ENCODE measurements at places on chromosomes 16 and 17. TPM values are rescaled to one million over a fixed set of nuclear protein-coding genes. Genes with fewer than 3 reads are reported as not detected.
A peak's percentile ranks its signal among the peaks of the same experiment; 100 is the strongest.

ARHGAP44 gene
- total RNA-seq, result not detected

DNA sequence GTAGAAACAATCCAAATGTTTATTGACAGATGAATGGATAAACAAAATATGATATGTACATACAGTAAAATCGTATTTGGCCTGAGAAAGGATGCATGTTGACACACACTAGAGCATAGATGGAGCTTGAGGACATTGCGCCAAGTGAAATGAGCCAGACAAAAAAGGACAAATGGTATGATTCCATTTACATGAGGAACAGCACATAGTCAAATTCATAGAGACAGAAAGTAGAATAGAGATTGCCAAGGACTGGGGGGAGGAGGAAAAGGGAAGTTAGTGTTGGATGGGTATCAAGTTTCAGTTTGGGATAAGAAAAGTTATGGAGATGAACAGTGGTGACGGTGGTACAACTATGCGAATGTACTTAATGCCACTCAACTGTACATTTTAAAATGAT lies 47.9 kb downstream of the COPRS start:
- H3K4me1 ChIP-seq, result no peaks in the 10 kb centered on the region
- H3K4me3 ChIP-seq, result no peak overlapping the region
- H3K27ac ChIP-seq, result no peak overlapping the region
- DNase-seq, result no peak
- H3K27me3 ChIP-seq, result peaks cover 9% of the 10 kb centered on the region

AANAT gene
- not detected for total RNA-seq

DNA sequence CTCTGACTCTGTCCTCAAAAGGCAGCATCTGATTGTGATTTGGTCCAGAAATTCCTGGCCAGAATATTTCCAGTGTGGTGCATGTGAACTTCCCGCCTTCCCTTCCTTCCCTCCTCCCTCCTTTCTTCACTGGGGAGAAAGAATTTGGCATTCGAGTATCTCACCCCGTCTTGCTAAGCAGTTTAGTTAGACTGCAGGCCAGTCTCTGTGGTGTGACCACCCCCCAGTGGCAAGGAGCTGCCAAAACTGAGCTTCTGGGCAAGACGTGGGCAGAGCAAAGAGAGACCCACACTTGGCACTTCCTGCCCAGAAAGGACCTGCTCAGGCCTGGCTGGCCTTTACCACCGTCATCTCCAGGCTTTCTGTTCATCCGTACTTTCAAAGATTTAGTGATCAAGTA lies 36.4 kb downstream of the SNX20 start:
- no peaks in the 10 kb centered on the region for H3K27me3 ChIP-seq
- H3K4me1 ChIP-seq, result no peaks in the 10 kb centered on the region

- H3K4me1 ChIP-seq, result peaks cover 16% of the 10 kb centered on the region
- peaks cover 11% of the 10 kb centered on the region for H3K27me3 ChIP-seq
- no peak for DNase-seq
- no peaks in the 10 kb centered on the region for H3K36me3 ChIP-seq
- H3K4me3 ChIP-seq, result no peak overlapping the region
- no peak overlapping the region for H3K27ac ChIP-seq
Observed at GRCh38 chr17:8739097-8739496, 5.5 kb downstream of the CCDC42 start.

ITGAD gene
- 0.09 TPM for total RNA-seq

DNA sequence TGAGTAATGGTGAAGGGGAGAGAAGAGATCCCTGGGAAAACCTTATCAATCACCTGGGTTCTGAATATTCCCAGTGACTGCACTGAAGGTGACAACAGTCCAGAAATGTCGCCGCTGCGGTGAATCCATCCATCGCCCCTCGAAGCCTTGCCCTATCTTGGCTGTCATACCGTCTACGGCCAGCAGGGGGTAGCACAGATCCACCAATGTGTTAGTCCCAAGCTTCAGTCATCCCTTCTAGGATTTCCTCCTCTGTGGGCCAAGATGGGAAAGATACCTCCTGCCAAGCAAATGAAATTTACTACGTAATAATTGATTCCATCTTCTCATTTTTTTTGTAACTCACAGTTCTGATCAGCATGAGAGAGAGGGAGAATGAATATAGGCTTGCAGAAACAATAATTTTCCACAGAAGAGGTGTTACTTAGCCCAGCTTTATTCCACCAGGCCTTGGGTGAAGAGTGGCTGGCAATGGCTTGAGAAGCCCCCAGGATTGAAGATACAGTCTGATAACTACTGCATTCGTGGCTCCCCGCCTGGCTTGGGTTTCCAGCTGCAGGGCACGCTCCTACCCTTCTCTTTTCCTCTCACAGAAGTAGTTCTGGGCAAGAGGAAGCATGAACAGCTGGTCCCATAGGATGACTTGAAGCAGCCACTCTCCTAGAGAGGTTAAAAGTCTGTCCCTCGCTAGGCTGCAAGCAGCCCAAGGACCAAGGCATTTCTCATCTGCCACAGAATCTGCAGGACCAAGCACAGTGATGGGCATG lies 2.6 kb upstream of the FMNL1 start:
- H3K4me3 ChIP-seq, result peak overlapping the region; percentile 88
- no peaks in the 10 kb centered on the region for H3K27me3 ChIP-seq
- H3K36me3 ChIP-seq, result peaks cover 49% of the 10 kb centered on the region
- DNase-seq, result peak; percentile 89

Measured in activated CD8-positive, alpha-beta memory T cell treated with anti-CD3 and anti-CD28 coated beads, Interleukin-2, amount 10 ng/mL, durations not matched to agents 7 days and 5 days (primary cell).